Lower leg skin (tissue), 4 donors: ENCODE measurements at places on chromosomes 5 and 9.

- DNase-seq, result no peak
Measured at GRCh38 chr9:23590276-23591000, 235.6 kb downstream of the ELAVL2 start.

DNA sequence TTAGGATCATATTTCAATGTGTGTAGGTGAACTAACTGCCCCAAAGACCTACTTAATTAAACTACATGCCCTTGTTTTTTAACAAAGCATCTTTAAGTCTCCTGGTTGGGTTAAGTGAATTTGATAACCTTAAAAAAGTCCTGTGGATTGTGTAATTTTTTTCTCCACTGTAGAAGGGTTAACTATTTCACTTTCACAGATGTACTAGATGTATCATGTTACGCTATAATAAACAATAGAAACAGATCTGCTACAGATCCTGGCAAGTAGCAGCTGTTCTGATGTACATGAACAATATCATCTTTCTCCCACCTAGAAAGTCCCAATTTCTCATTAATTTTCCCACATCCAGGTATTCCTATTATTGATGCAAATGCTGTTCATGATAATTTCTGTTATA, 18.9 kb downstream of the KIF24 start:
- no peak for DNase-seq

DNA sequence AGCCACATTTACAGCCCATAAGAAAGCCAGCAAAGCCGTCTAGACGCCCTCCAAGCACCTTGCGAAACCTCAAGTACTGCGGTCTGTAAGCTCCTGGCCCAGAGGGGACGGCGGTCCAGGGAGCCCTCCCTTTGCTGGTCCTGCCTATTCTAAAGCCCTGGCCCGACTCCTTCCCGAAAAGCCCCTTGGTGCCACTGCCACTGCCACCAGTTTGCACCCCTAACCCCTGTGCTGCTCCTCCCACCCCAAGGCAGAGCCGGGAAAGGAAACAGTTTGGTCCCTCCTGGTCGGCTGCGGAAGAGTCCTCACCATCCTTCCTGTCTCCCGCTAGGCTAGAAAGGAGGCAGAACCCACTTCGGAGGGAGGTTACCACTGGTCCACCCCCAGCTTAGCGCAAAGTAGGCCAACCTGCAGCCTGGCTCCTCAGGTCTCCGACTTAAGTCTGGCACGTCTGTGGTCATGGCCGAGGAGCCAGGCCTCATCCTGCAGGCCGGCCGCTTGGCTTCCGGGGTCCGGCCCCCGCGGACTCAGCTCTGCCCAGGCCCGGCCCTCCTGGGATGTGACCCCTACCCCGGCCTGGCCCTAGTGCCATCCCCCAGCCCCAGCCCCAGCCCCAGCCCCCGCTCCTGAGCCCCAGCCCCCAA, 916 bp downstream of the TOR1A start:
- no peak for DNase-seq

DNA sequence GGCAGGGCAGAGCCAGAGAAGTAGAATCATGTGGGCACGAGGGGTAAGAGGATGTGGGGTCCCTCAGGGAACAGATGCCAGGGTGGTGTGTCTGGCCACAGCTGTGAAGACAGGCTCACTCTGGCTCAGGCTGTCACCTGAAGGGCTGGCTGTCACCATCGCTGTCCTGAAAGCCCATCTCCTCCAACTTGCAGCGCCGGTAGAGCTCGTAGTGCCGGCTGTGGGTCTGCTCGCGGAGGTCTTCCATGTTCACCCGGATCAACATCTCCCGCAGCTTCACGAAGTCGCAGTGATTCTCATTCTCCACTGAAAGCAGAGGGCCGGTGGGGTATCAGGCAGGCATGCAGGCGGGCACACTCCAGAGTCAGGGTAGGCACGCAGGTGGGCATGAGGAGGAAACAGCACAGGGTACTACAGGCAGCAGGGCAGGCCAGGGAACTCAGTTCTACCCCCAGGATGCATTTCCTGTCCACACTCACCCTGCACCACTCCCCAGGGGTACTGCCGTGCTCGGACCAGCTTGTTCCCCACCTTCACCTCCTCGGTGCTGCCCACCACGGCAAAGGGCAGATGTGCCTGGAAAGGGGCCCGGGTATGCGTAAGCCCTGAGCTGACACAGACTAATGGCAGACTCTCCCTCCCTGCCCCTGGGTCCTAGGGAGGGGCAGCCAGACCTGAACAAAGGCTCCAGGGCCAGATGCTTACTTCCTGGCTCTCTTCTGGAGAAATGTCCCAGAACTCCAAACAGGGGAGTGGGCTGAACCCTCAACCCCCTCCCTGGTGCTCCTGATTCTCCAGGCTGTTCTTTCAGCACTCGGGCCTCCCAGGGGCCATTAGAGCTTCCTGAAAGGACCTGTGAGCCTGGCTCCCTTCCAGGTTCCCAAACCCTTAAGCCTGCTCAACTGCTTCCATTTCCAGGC, 14.4 kb downstream of the CCNI2 start:
- no peak for DNase-seq

GRCh38 chr9:107144475-107144874, 138.6 kb upstream of the RAD23B start:
- DNase-seq, result no peak

DNA sequence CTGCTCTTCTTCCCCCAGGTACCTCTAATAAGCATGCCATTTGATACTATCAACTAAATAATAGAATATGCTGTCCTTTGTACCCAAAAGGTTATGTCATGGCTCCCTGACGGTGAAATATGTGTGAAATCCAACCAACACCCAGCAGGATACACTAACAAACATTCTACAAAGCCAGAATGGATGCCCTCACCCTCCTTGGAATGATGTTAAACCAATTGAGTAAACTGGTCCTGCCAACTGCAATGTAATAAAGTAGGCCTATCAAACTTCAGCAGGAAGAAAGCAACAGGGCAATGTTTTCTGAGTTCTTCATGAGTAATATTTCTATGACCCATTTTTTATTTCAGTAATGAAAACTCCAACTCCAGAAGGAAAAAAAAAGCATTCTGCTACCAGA, 24.9 kb downstream of the RGMB start:
- no peak for DNase-seq
